CD4-positive, alpha-beta T cell treated with Interleukin-2 at 100 ng/mL for 4 hours (primary cell): ENCODE measurements at places on chromosomes 4 and X.
A peak's percentile ranks its signal among the peaks of the same experiment; 100 is the strongest.

DNA sequence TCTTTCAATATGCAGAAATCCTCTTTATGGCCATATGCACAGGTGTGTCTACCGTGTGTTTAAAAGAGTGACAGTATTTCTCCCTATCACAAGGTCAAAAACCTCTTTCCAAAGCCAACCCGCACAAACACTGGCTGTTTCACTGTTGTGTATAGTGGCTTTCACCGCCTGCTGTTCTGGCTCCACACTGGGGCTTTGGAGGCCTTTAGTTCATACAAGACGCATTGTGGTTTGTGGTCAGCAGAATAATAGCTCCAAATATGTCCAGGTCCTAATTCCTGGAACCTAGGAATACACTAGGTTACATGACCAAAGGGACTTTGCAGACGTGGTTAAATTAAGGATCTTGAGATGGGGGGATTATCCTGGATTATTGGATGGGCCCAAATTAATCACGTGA is 40.7 kb upstream of the FAM9A start:
- DNase-seq, result no peak

GRCh38 chrX:12702509-12703091 is 88.6 kb upstream of the PRPS2 start:
- DNase-seq, result no peak

GRCh38 chrX:146614663-146615478 is 194.7 kb upstream of the CXorf51B start:
- no peak for DNase-seq

GRCh38 chr4:89119166-89119565 is 7.8 kb downstream of the TIGD2 start:
- no peak for DNase-seq

- no peak for DNase-seq
Observed at GRCh38 chr4:136754810-136755530, 777.3 kb downstream of the PCDH18 start.

GRCh38 chr4:86482306-86483172 is 111.6 kb upstream of the PTPN13 start:
- DNase-seq, result no peak

GRCh38 chr4:25540734-25541133 is 114.9 kb upstream of the SLC34A2 start:
- DNase-seq, result no peak

DNA sequence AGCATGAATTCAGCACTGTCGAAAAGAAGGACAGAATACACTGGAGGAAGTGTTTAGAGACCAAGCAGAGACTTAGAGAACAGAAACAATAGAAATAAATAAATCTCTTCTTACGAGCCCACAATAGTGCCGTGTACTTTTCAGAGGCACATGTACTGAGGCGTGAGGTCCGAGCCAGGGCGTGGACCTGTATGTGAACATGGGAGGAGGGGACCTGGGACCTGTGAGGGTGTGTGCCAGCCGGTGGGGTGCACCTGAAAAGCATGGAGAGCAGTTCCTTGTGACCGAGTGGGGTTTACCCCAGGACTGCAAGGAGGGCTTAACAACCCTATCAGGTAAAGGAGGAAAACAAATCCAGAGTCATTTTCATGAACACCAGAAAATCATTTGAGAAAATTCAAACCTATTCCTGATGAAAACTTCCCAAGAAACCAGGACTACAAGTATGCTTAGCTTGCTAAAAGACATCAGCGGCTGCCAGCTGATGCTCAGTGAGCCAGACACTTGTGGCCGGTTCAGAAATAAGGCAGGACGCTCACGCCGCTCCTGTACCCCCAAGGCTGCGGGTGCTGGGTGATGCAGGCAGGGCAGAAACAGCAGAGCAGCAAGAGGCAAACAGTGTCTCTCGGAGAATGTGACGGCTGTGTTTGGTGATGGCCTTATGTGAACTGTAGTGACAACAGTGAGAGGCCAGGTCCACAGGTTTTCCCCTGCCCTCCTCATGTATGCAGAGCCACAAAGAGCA is 37.1 kb downstream of the NELFA start:
- no peak for DNase-seq

- peak; percentile 28 for DNase-seq
Observed at GRCh38 chrX:44903107-44903506, 30.1 kb downstream of the KDM6A start.

DNA sequence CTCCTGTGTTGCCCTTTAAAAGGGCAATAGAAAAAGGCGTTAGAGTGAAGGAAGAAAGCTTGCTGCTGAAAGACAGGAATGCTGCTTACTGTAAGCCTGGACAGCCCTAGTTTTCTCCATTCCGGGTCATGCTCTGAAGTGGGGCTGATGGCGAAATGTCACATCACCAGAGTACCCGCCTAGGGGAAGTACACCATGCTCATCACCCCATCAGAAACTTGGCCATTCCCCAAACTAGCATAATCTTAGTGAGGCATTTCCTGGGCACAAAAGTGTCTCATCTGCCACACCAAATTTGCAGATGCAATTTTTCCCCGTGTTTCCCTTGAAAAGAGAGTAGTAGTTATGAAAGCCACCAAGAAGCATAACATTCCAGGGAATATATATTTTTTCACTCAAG is 47.8 kb upstream of the CAMK2D start:
- DNase-seq, result no peak

GRCh38 chr4:47525154-47525819 is 40.2 kb downstream of the ATP10D start:
- DNase-seq, result no peak

DNA sequence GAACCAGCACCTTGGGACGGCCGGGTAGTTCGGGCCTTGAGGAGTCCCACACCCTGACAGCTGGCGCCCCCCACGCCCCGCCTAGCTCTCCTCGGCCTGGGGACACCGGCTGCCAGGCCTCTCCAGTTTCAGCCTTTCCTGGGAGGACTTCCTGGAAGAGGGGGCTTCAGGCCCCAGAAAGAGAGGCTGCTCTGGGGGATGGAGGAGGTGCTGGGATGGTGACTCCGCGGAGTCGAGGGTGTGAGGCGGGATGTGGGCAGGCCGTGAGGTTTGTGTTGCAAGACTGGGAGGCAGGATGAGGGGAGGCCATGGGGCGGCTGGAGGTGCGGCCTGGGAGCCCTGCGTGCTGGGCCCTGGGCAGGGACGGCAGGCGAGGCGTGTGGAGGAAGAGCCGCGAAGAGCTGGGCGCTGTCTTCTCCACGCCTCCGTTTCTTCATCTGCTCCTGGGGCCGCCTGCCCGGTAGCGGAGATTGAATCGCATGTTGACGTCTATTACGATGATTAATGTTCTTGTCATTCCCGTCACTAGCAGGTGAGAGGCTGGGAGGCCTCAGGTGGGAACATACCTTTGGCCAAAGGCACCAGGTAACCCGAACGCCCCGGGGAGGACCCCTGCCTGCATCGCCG is 918 bp upstream of the FGFRL1 start:
- peak; percentile 51 for DNase-seq

DNA sequence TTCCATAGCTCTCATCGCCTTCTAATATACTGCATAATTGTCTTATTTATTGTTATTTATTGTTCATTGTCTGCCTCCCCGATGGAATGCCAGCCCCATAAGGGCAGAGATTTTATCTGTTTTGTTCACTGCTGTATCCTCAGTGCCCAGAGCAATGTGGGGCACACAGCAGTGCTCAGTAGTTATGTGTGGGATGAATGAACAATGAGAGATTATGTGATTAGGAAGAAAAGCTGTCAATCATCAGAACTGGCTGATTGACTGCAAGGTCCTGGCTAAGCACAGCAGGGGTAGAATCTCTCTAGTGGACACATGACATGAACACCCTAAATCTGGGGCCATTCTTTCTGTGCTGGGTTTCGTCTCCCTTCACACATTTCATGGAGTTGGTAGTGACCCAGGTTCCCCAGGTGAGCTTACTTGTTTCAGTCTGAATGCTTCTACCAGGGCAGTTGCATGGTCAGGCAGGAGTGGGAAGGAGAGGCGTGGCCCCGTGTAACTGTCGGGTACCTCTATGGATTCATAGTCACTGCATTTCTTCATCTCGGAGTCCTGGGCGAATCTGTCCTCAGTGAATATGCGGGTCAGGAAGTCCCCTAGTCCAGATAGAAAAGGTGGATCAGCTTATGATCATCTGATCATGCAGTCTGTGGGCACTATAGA is 12.6 kb downstream of the PPEF2 start:
- no peak for DNase-seq

DNA sequence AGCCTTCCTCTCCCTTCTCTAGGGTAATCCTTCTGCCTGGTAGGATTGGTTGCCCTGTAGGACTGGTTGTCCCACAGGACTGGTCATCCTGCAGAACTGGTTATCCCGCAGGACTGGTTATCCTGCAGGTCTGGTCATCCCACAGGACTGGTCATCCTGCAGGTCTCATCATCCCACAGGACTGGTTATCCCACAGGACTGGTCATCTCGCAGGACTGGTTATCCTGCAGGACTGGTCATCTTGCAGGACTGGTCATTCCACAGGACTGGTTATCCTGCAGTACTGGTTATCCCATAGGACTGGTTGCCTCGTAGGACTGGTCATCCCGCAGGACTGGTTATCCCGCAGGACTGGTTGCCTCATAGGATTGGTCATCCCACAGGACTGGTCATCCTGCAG is 48.1 kb upstream of the STOX2 start:
- no peak for DNase-seq

GRCh38 chrX:19857131-19857530 is 30.3 kb downstream of the SH3KBP1 start:
- no peak for DNase-seq
